Umbilical cord (tissue), 2 donors: ENCODE measurements at places on chromosomes 5 and 9.

DNA sequence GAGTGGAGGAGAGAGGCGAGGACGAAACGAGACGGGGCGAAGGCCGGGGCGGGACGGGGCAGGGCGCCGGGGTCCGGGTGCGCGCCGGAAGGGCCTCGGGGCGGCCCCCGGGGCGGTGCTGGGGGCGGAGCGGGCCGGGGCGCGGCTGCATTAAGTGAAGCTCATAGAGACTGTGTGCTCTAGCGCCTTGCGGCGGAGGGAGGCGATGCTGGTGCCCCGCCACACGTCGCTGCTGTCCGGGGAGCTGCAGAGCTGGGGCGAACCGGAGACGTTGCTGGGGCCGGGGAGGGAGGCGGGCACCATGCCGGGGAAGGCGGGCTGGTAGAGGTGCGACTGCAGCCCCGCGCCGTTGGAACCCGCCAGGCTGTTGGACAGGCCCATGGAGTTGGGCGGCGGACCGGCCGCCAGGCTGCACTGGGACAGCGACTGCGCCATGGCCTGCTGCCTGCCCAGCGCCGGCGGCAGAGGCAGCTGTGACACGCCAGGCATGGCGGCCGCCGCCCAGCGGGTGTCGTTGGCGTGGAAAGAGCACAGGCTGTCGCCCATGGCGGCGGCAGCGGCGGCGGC, 8.3 kb downstream of the OTP start:
- no peak for DNase-seq

GRCh38 chr5:156137071-156137869, 189.7 kb upstream of the SGCD start:
- DNase-seq = peak; percentile 53

GRCh38 chr9:77705636-77706035, 57.5 kb upstream of the GNA14 start:
- no peak for DNase-seq

- no peak for DNase-seq
Observed at GRCh38 chr9:69582544-69583297, 89.5 kb downstream of the APBA1 start.

DNA sequence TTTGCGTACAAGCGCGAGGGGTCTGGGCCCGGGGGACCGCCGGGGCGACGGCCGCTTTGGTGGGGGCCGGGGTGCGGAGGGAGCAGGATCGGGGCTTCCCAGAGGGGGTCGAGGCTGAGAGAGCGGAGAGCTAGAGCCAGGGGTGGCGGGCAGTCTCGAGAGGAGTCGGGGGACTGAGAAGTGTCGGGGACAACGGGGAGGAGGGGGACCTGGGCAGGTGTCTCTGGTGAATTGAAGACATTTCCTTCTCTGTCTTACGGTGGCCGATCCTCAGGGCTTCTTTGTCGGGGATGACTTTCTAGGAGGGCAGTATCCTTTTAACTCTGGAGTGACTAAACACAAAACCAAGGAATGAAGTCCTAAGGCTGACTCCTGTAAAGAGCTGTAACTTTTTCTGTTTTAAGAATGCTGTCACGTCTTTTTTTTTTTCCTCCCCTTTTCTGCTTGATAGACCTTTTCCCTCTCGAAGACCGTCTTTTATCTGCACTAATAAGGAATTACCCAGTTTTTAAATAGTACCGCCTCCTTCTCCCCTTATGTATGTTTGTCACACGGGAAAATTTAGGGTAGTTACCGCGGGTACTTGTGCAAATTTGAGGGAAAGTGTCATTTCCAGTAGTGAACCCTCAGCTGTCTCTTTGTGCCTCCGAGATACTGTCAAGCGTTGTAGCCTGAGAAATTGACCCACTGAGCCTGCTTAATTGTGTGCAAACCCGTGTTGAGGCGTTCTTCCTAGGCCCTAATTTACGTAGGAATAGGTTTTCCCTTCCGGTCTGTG, 822 bp downstream of the DENND4C start:
- DNase-seq = peak; percentile 32

DNA sequence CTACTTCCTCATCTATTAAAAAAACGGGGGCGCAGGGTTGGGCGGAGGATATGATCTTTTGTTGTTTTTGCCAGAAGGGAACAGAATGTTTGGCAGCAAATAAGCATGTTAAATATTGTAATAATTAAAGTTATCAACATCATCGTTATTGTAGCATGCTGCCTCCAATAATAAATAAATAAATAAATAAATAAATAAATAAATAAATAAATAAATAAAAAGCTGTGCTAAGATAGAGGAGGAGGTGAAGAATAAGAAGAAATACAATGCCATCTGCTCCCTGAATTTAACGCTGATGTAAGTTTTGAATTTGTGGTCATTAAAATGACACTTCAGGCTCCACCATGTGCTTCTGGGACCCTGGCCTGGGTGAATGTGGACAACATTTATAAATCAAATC, 508.0 kb upstream of the TNC start:
- DNase-seq = no peak

DNA sequence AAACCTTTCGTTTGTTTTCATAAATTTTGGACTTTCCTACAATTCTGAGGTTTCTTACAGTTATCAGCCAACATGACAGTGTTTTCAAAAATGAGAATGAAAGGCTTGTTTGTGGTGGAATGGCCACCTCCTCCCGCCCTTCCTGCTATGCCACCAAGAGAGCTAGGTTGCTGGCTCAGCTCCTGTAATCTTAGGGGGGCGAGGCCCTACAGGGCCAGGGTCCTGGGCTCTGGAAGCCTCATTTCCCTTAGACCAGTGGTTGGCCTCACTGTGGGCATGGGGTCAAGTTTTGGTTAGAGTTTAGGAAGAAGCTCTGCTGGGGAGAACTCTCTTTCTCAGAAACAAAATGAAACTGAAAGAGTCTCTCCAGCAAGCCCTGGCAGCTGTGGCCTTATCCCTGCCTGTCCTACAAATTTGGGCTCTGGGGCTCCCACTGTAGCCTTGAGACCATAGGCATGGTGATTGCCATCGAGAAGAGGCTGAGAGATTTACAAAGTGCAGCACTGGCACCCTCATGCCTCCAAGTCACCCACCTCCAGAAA, 66.2 kb downstream of the IRX1 start:
- DNase-seq = no peak

DNA sequence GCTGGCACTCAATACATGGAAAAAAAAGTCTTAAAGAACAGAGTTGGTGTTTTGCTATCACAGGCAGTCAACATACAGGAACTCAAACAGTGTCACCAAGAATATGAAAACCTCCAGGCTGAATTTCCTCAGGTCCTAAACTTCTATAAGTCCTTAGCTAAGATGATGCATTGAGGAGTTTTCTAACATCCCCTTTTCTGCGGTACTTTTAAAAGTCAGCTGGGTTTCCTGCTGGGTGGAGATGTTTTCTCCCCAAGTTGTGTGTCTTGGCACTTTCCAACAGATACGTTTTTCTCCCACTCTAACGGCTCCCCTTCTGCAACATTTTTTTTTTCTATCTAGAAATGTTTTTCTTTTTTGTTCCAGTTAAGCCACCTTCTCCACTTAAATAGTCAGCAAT, 244.8 kb upstream of the HAPLN1 start:
- DNase-seq = peak; percentile 28

DNA sequence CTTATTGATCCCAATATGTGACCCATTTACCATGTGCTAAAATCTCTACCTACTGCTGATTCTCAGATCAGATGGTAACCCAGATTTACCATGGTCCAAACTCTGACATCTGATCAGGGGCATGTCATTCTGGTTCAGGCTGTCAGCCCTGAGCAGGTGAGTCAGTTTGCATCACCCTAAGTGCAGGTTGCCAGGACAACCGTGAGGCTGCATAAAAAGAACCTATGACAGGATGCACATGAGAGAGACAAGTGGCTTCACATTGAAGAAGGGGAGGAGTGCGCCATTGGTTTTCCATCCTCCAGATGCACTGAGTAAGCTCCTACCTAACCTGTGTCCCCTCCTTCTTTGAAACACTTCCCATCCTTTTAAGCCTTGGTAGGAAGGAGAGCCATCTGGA, 801 bp upstream of the PRSS3 start:
- DNase-seq = no peak

DNA sequence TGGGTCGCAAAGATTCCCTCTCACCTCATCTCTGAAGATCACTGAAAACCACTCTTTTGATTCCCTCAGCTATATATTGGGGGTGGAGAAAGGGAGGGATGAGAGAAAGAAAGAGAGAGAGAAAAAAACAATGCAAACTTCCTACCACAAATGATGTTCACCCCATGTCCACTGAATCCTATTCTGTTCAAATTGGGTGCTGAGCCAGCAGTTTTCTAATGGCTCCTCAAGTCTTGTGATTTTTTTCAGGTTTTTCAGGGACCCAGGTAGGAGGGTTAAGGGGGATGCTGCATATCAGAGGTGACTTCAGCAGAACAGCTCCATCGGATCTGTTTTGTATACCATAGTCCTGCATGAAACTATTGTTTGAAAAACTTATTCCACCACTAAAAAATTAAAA, 95.9 kb downstream of the SH3TC2 start:
- DNase-seq = no peak

DNA sequence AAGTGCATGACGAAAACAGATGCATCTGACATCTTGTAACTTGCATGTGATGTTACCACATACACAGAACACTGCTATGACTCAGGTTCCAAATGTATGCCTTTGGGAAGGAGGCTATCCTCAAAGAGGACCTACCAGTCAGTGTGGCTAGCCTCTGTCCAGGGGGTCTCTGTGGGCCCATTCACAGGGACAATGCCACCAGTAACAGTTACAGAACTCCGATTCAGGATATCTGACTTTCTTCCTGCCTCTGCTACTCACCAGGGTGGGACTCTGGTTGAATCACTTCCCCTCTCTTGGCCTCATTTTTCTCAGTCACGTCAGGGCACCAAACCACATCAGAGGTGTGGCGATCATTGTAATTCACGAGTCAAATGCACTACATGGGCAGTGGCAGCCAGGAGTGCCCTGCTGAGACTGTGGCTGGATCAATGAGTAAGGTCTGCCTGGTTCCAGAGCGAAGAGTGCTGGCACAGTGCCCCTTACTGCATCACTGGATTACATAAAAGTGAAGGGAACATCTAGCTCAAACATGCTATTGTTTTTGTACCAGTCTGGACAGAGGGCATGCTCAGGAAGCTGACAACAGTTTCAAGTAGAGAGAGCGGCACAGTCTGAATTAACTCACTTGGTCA, 13.2 kb downstream of the ATOX1 start:
- peak; percentile 17 for DNase-seq

DNA sequence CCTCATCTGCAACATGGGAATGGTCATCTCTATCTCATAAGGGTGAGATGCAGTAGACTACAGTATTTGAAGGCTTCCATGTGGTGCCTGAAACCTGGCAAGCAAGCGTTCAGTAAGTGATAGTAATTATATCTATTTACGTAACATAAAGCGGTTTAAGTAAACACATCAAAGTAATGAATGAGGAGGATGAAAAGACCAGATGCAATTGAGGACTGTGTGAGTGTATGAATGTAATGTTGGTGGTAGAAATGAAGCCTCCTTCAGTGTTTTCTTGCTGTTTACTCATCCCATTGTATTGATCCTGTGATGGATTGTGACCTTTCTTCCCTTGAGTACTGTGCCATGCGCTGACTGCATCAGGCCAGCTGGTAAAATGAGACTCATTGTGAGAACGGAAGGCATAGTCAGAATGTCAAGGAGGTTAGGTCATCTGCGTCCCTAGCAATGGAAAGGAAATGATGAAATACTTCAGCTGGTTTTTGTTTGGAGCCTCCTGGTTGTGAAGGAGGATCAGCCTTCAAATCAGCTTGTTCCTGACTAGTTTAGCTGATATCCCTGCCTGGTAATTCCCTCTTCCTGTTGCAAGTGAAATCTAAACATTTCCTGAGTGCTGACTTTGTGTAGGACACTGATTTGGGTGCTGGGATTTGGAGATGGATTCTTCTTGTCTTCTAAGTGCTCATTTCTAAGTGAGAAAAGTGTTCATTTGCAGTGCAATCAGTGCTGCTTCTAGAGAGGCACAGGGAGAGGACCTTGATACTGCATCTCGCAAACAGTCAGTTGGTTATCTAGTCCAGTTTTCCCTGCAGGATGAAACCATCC, 35.6 kb downstream of the TNFSF8 start:
- peak; percentile 81 for DNase-seq

DNA sequence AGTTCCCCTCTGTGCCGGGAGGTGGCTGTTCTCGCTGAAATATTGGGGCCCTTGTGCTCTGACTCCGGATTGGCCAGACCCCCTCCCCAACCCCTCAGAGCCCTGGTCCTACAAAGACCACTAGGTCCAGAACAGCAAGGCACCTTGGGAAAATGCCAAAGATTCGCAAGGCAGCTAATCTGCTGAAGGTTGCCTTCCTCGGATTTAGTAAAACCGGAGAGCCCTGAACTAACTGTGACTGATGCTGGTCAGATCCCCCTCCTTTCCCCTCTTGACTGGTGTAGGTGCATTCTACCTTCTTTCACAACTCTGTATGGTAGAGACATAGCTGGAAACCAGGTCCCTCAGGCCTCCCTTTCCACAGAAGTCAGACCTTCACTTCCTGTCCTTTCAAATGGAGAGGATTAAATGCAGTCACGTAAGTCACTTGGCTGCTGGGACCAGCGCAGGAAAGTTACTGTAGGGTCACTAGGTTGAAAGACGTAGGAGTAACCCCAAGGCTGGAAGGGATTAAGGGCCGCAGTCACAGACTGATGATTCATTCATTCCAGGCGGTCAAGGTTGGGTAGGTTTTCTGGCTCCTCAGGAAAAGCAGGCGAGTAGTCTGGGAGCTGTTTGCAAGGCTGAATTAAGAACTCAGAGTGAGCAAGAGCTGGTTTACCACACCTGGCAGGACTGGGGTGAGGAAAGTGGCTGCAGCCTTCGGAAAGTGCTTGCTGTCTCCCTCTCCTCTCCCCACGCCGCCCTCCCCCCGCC, 5.3 kb downstream of the BARX1 start:
- no peak for DNase-seq
